ENCODE measurements at places on chromosomes 12 and 14.

DNA sequence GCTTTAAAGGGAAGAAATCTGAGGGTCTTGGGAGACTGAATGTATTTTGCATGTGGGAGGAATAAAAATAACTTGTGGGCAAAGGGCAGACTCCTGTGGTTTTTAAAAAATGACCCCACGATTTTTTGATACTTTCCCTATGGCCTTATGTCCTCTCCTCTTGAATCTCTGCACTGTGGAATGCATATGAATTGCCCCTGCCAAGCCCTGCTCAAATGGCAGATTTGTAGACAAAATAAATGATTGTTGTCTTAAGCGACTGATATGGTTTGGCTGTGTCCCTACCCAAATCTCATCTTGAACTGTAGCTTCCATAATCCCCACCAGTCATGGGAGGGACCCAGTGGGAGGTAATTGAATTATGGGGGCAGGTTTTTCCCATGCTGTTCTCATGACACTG, 223.8 kb downstream of the DACT1 start:
- DNase-seq: peak; percentile 38

DNA sequence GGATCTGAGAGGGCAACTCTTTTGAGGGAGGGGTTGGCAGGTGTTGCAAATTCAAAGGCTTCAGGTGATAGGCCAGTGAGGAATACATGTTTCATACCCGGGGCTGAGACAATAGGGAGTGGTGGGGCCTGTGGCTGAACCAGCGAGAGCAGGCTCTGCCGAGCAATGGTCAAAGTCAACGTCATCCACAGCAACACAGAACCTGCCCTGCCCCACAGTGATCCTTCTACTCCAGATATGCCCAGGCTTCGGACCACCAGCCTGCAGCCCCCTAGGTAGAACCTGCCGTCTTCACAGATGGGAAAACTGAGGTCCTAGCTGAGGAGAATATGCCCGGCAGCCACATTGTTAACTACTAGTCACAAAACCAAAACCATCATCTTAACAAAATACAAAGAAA, 4.1 kb downstream of the SERPINA1 start:
- DNase-seq: no peak

GRCh38 chr12:121814429-121815119, 10.8 kb downstream of the SETD1B start:
- no peak for DNase-seq

- DNase-seq: no peak
Measured at GRCh38 chr14:85050180-85050579, 479.8 kb upstream of the FLRT2 start.

DNA sequence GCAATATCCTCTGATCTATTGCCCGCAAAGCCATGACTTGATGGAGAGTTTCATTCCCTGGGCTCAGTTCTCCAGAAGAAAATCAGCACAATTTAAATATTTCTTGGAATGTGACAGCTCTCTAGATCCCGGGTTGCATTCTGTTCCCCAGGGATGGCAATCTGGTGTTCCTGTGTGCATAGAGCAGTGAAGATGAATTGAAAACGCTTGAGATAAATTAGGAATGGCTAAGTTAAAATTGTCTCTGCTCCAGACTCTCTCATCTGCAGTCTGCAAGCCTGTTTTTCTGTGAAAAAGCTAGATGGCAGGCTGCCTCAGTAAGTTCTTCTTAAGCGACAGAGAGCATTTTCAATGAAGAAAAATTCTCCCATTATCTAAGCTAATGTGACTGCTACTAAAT, 582.5 kb upstream of the MGAT4C start:
- DNase-seq: no peak

DNA sequence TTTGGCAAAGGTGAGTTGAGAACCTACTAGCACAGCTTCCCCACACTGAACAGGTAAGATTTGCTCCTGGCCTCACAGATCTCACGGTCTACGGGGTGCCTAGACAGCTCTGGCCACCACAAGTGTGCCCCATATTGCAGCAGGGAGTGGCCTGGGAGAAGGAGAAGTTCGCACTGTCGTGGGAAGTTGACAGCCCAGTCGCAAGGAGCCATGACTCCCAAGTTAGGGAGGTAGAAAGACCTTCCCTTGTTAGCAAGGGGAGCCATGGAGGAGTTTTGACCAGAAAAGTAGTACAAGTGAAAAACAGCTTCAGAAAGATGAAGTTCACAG, 316.3 kb downstream of the BCL11B start:
- DNase-seq: no peak

Measured in myocyte (in vitro differentiated cells).